ENCODE measurements at places on chromosomes 4 and X. TPM values are rescaled to one million over a fixed set of nuclear protein-coding genes. Genes with fewer than 3 reads are reported as not detected.

The METTL14 gene
- 61.9 TPM for total RNA-seq

The ABCG2 gene
- 2.3 TPM for total RNA-seq

The ARSH gene
- not detected for total RNA-seq

The NAT8L gene
- total RNA-seq, result 0.12 TPM

The CCDC120 gene
- total RNA-seq, result 0.11 TPM

The SPACA5 gene
- not detected for total RNA-seq

The DUSP9 gene
- 0.11 TPM for total RNA-seq

The PCYT1B gene
- 2.1 TPM for total RNA-seq

The KLHL4 gene
- total RNA-seq, result 4.8 TPM

The XAGE3 gene
- not detected for total RNA-seq

The SMIM10 gene
- total RNA-seq, result 5.9 TPM

The GPRASP1 gene
- total RNA-seq, result 8.6 TPM

The MAML3 gene
- 2.1 TPM for total RNA-seq

The PF4V1 gene
- 0.33 TPM for total RNA-seq

The ARHGAP36 gene
- total RNA-seq, result not detected

The ASB12 gene
- total RNA-seq, result not detected

The TKTL2 gene
- not detected for total RNA-seq

The TMPRSS11A gene
- not detected for total RNA-seq

The SNCA gene
- total RNA-seq, result 21.2 TPM

The RNF128 gene
- 1.5 TPM for total RNA-seq

The ARMCX5 gene
- total RNA-seq, result 18.6 TPM

The FUNDC2 gene
- 35.3 TPM for total RNA-seq

The CNKSR2 gene
- 2.4 TPM for total RNA-seq

The PLRG1 gene
- total RNA-seq, result 90.1 TPM

The CPXCR1 gene
- total RNA-seq, result not detected

The NUP54 gene
- 50.2 TPM for total RNA-seq

The AFF2 gene
- 0.22 TPM for total RNA-seq

The GLOD5 gene
- not detected for total RNA-seq

The CXCL11 gene
- total RNA-seq, result not detected

The PDGFC gene
- total RNA-seq, result 133 TPM

The UGT2B10 gene
- total RNA-seq, result not detected

The TRPC3 gene
- total RNA-seq, result 1.7 TPM

The GAGE2A gene
- not detected for total RNA-seq

The TRAM1L1 gene
- total RNA-seq, result 4.6 TPM

The TMEM35A gene
- total RNA-seq, result 3.8 TPM

The TCEAL7 gene
- 44.3 TPM for total RNA-seq

The LDB2 gene
- 38.7 TPM for total RNA-seq

The REELD1 gene
- not detected for total RNA-seq

The EVC gene
- 59.4 TPM for total RNA-seq

The SSX2B gene
- not detected for total RNA-seq

The EDNRA gene
- 3.5 TPM for total RNA-seq

Data from uterine smooth muscle cell (primary cell).